Umbilical cord (tissue), 2 donors: ENCODE measurements at places on chromosomes 16 and 17. TPM values are rescaled to one million over a fixed set of nuclear protein-coding genes. Genes with fewer than 3 reads are reported as not detected.

TOX3 gene
- 3.9 TPM for total RNA-seq

DNA sequence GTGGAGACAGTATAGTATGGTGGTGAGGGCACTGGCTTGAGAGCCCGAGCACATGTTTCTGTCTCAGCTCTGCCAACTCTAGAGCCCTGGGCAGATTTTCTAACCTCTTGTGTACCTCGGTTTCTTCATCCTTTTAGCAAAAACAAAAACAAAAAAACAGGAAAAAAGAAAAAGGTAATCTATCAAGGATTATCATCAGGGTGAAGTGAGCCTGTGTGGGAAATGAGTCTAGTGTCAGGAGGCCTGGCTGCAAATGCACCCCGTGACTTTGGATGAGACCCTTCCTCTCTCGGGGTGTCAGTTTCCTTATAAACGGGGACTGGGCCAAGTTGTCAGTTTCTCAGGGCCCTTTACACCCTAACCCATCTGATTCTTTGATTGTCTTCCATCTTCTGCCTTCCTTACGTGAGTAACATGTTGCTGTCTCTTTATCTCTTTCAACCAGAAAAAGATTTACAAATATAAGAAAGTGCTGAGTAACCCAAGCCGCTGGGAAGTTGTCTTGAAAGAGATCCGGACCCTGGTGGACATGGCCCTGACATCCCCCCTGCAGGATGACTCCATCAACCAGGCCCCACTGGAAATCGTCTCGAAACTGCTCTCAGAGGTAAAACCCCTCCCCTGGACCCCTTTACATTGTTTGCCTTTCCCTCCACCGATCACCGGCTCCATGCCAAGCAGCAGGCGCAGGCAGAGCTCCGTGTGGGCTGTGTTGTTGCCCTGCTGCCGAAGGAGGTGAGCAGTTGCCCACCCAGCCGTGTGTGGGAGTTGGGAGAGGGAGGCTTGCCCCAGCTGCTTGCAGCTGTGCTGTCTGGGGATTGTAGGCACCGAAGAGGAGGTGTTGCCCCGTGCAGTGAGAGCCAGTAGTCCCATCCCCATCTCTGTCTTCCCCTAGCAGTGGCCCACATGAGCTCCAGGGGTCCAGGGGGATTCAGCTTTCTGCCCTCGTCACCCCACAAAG is 127.1 kb upstream of the PLCG2 start:
- no peak for DNase-seq

DNA sequence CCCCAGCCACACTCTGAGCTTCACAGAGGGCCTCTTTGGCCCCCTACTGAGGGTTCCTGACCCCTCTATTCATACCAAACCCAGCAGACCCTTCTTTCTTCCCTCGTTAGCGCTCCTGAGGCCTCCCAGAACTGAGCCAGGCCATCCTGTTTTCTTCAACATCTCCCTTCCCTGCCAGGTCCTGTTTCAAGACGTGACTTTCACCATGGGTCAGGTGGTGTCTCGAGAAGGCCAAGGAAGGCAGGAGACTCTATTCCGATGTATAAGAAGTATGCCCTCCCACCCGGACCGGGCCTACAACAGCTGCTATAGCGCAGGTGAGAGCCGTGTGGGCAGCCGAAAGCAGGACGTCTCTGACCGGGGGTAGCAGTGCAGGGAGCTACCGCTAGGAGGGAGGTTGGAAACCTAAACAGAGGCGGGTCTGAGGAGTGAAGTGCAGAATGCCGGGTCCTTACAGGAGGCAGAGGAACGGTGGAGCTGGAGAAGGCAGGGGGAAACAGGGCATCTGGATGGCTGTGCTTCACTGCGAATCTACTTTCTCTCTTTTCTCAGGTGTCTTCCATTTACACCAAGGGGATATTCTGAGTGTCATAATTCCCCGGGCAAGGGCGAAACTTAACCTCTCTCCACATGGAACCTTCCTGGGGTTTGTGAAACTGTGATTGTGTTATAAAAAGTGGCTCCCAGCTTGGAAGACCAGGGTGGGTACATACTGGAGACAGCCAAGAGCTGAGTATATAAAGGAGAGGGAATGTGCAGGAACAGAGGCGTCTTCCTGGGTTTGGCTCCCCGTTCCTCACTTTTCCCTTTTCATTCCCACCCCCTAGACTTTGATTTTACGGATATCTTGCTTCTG is 1.3 kb upstream of the SENP3 start:
- DNase-seq = peak; percentile 60

- no peak for DNase-seq
Observed at GRCh38 chr17:37698911-37699255, 46.0 kb downstream of the HNF1B start.

PRSS33 gene
- total RNA-seq = 0.96 TPM
